ENCODE measurements at places on chromosomes 5 and 9.

DNA sequence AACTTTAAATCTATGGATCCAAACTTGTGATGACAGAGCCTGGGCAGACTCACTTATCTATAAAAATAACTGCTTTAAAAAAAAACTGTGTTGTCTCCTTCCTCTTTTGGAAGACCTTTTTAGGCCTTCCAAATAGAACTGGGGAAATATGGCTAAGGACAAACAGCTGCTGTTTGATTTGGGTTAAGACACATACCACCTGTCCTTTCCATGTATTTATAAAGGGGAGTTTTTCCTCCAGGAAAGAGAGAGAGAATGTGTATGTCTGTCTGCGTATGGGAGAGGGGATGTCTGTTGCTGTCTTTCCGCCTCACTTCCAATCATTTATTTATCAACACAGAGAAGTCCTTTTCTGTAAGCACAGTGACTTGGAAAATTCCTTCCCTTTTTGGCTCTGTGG, 2.8 kb downstream of the ARHGEF37 start:
- peak; percentile 9 for DNase-seq

DNA sequence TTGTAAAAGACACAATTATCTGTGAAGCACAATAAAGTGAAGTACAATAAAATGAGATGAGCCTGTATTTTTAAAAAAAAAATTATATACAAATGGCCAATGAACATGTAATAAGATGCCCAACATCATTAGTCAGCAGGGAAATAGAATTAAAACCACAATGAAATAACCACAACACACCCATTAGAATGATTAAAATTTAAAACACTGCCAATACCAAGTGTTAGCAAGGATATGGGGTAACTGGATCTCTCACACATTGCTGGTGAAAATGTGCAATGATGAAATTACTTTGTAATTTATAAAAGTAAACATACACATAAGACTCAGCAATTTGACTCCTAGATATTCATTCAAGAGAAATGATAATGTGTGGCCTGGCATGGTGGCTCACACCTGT, 62.8 kb downstream of the SHOC1 start:
- DNase-seq = no peak

GRCh38 chr9:38017149-38017884, 51.7 kb downstream of the SHB start:
- DNase-seq = peak; percentile 37

GRCh38 chr5:151742870-151743294, 15.5 kb downstream of the ATOX1 start:
- peak; percentile 7 for DNase-seq

DNA sequence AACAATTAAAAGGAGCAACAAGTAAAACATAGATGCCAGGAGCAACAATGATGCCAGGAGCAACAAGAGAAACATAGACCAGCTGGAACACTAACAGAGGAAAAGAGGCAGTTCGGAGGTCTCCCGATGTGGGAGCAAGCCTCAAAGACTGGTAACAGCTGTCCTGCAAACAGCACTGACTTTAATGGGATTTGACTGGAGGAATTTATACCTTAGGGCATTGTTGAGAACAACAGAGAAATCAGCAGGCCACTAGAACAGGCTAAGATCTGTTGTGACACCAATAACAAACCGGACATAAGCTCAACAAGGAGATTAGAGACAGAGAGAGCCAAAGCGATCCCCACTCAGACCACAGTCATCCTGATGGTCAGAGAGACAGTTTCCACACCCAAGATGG, 11.8 kb upstream of the SYK start:
- DNase-seq = no peak

GRCh38 chr9:124410321-124410913, 4.8 kb downstream of the PSMB7 start:
- no peak for DNase-seq

GRCh38 chr9:13163287-13163686, 116.2 kb downstream of the MPDZ start:
- no peak for DNase-seq
